ENCODE measurements at places on chromosomes 5 and 9.
A peak's percentile ranks its signal among the peaks of the same experiment; 100 is the strongest.

DNA sequence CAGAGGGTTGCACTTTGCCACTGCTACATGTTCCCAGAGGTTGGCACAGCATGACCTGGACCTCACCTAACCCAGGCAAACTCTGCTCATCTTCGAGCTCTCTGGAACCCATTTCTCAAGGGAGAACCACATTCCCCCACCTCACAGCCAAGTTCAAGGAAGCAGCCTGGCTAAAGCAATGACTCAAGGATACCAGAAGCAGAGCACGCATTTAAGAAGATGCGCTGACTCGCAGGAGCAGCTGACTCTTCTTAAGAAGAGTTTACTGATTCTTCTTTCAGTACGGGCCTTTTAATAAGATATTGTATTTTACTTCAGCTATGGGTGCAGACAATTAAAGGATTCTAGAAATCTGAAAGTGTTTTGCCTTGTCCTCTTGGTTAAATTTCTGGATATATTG lies 4.1 kb upstream of the SEMA5A start:
- no peak for DNase-seq

GRCh38 chr9:126650404-126651341 lies 36.9 kb downstream of the LMX1B start:
- peak; percentile 72 for DNase-seq

DNA sequence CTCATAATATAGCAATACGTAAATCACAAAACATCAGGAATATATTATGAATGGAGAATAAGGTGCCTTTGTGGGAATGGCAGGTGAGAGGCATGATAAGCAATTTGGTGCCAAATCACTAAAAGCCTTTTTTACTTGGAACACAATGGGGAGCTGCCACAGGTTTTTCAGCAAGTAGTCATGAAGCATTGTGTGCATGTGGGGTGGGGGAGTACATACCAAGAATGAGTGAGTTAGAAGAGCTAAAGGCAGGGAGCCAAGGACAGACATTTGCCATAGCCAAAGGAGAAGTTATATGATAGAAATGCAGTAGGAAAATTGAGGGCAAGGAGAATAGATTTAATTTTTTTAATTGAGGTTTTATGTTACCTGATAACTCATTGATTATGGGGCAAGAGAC lies 445.0 kb upstream of the SMC2 start:
- DNase-seq = no peak

GRCh38 chr9:33472171-33472880 lies 1.4 kb downstream of the NOL6 start:
- DNase-seq = no peak

- DNase-seq = no peak
These were observed 456.7 kb downstream of the TLE4 start for GRCh38 chr9:80028501-80028900.

- peak; percentile 30 for DNase-seq
These were observed 49.5 kb upstream of the EGFLAM start for GRCh38 chr5:38208782-38209378.

DNA sequence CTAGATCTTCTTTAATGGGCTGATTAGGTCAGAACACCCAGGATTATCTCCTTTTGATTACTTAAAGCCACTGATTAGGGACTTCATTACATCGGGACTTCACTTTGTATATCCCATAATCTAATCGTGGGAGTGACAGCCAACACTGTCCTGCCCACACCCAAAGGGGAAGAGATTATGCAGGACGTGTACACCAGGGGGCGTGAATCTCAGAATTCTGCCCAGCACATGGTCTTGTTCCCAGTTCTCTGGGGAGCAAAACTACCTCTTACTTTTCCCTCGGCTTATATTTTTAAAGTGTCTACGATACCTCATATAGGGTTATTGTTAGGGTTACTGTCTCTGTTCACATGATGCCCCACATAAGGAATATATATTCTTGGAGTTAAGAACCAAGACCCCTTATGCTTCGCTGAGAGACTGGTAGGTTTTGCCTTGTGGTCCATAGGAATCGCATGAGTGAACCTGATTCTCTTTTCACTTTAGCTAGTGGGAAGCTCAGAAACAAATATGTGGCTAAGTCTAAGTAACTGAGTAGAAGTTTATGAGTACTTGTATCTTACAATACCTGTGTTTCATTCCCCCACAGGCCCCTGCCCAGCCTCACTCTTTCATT lies 192.7 kb downstream of the GNA14 start:
- no peak for DNase-seq

DNA sequence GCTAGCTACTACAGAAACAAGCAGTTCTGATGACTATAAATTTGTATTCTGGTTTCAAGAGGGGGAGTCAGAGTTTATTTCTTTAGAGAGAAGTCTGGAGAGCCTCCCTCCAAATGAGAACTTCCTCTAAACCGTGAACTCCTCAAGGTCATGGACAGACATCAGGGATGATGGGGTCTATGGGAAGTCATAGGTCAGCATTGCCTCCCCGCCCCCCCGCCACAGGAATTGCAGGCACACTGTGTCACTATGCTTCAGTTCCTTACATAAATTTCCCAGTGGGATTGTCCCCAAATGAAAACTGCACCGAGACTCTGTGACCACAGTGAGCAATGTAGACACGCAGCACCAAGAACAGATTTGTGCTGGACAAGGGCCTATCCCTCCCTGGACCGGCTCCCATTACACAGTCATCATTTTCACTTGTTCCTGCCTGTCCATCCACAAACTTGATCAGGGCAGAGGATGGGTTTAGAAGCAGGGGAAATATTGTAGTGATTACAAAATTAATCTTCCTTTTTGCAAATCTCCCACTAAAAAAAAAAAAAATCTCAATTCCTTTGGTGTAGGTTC lies 300.3 kb downstream of the EFNA5 start:
- DNase-seq = no peak

- DNase-seq = no peak
These were observed 8.4 kb upstream of the RUSC2 start for GRCh38 chr9:35481347-35481975.

DNA sequence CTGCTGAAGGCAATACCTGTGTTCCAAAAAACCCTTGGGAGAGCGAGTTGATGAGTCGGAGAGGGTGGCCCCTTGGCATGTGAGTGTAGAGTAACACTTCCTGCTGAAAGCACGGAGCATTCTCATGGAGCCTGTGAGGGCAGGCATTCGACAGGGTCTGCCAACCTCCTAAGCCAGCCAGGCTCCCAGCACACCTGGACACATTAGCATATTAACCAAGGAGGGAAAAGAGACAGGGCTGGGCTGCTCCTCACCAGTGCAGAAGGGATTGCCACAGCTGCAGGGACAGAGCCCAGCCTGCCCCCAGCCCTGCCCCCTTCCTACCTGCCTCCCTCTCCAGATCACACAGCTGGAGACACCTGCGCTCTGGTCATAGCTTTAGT lies 46.4 kb upstream of the SEMA4D start:
- no peak for DNase-seq

DNA sequence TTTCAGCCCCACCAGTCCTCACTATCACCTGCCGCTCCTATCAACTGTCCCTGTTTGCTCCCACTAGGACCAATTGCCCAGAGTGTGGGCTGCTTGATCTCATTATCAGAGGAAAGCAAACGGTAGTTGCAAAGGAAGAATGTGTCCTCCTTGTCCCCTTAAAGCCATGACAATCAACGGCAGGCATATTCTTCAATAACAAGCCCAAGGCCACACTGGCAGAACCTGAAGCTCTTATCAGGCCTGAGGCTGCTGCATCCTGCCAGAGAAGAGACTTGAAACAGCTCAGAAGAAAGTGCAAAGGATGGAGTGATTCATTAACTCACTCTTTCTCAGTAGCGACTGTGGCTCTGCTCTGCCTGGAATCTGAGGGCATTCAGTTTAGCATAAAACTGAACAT lies 39.2 kb upstream of the MAN2A1 start:
- no peak for DNase-seq

GRCh38 chr9:134365791-134366222 lies 39.6 kb downstream of the RXRA start:
- DNase-seq = no peak

DNA sequence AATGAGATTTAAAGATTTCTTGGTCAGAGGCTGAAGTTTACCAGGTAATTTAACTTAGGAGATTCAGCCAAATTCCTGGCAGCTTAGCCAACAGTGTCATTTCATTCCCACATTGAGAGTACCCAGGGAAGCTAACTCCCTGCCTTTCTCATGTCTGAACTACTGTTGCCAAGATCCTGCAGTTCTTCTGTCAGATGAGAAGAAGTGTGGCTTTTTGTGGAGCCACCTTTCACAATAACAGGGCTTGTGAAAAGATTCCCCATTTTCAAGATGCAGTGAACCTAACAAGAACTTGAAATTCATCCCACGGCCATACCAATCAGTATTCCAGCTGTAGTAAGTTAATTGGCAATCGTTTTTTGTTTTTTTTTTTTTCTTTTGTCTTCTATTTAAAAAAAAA lies 176.4 kb downstream of the XRCC4 start:
- DNase-seq = no peak

GRCh38 chr9:105735366-105735765 lies 41.0 kb downstream of the TMEM38B start:
- DNase-seq = no peak

GRCh38 chr5:26024774-26025173 lies 1013.6 kb downstream of the CDH9 start:
- no peak for DNase-seq

DNA sequence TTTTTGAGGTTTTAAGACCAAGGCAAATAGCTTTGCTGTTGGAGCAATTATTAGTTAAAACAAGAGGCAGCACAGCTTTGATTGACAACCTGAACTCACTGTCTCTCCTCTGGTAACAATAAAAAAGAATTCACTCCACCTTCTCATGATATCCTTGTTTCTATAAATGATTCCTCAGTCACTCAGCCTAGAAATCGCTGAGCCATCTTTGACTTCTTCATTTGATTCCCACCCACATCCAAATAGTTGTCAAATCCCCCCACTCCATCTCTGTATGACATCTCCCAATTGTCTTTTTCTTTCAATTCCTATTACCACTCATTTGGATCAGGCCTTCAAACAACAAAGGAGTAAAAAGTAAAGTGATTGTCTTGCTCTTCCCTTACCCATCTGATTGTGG lies 266.4 kb downstream of the MCTP1 start:
- DNase-seq = no peak

GRCh38 chr9:5800969-5801738 lies 31.8 kb downstream of the ERMP1 start:
- DNase-seq = no peak

DNA sequence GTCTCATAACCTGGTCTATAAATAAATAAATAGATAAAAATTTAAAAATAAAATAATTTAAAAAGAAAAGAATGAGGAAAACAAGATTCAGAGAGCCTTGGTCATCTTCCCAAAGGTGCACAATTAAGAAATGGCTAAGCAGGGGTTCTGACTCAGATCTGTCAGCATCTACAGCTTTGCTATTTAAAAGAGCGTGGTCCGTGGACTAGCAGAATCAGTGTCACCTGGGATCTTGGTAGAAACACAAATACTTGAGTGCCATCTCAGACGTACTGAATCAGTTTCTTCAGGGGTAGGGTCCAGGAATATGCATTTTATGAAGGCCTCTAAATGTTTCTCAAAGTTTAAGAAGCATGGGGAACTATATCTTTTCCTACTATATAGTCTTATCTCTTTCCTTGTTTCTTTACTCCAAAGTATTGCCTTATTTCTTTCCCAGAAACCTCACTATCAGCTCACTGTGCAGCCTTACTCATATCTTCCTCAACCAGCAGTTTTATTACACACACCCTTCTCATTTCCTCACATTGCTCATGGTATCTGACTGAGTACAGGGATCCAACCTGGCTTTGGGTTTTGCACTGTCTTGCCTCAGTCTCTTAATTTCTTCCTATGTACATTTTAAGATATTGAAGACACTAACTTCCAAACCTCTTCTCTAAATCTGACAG lies 58.6 kb downstream of the TMC1 start:
- no peak for DNase-seq

- DNase-seq = no peak
These were observed 1690.7 kb upstream of the CDH9 start for GRCh38 chr5:28729067-28729466.

DNA sequence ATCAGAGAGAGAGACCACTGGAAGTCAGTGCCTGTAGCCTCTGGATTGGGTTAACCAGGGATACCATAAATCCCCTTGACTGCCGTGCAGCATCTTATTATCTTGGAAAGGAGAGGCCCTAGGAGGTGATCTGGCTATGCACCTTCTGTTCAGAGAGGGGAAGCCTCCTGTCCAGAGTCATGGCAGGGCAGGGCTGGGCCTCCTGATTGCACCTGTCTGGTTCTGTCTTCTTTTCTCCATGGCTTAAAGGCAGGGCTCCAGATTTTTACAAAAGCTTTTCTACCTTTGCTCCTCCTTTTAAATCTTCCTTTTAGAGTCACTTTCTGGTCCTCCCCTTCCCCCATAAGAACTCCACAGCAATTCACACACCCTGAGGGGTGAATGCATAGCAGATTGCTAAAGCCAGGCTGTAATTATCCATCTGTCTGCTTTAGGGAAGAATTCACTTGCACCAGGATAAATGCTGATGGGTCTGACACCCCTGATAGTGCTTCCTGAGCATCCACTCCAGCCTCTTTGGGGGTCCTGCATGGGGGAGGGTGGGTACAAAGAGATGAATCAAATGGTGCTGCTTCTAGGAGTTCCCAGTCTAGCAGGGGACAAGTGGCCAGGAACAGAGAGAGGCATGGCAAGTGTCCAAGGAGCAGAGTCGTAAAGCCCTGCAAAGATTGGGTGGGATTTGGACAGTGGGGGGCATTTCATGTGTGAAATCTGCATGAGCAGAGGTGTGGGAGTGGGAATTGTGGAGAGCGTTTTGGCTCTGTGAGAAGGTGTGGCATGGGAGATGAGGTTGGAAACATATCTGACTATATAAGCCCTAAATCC lies 141.3 kb upstream of the ALDH1B1 start:
- DNase-seq = no peak

GRCh38 chr5:137708062-137708461 lies 27.8 kb downstream of the KLHL3 start:
- no peak for DNase-seq

DNA sequence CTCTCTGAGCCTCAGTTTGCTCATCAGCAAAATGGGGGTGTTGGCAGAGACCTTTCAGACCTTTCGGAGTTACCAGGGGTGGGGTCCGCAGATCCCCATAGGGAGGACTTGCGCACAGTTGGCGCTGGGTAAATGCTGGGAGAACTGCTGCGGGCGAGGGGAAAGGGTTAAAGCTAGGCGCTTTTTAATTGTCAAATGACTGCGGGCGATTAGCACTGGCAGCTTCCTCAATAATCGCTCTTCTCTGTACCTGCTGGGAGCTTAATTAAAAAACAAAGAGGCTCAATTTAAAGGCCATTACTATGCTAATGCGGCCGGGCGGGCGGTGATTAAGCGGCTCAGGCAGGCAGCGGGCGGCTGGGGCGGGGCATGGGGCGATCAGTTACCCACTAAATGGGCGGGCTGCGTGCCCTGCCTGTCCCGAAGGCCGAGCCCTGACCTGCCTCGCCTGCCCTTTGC lies 63.0 kb downstream of the LMX1B start:
- no peak for DNase-seq

- peak; percentile 3 for DNase-seq
These were observed 36.4 kb upstream of the SV2C start for GRCh38 chr5:76046741-76047140.

GRCh38 chr9:37917313-37917731 lies 13.4 kb upstream of the SLC25A51 start:
- DNase-seq = no peak

DNA sequence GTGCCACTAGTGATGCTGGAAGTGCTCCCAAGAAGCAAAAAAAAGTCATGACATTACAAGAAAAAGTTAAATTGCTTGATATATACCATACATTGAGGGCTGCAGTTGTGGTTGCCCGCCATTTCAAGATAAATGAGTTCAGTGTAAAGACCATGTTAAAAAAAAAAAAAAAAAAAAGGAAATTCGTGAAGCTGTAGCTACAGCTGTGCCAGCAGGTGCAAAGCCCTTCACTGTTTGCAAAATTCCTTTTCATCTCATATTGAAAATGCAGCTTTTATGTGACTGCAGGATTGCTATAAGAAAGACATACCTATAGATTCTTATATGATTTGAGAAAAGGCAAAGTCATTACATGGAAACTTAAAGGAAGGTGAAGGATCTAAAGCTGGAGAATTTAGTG lies 179.6 kb upstream of the POU5F2 start:
- DNase-seq = no peak

Data from renal pelvis (tissue), 12 donors.